ENCODE measurements at places on chromosomes 2 and 18.

DNA sequence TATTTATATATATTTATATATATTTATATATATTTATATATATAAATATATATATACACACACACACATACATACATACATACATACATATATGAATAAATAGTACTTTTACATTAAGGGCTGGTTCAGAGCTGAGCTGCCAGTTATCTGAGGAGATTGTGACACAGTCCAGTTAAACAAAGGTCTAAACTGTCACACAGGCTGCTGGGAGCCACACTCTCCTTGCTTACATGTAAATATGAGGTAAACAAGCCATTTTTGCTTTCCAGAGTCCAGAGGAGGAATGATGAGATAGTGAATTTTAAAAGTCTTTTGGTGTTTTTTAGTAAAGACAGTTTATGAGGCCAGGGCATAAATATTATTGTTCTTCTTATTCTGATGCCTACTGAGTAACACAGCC, 377.5 kb upstream of the PIK3C3 start:
- no peak for DNase-seq

GRCh38 chr2:159904127-159904958, 106.3 kb upstream of the CD302 start:
- DNase-seq, result no peak

- no peak for DNase-seq
Observed at GRCh38 chr2:241010531-241011295, 12.3 kb downstream of the SNED1 start.

DNA sequence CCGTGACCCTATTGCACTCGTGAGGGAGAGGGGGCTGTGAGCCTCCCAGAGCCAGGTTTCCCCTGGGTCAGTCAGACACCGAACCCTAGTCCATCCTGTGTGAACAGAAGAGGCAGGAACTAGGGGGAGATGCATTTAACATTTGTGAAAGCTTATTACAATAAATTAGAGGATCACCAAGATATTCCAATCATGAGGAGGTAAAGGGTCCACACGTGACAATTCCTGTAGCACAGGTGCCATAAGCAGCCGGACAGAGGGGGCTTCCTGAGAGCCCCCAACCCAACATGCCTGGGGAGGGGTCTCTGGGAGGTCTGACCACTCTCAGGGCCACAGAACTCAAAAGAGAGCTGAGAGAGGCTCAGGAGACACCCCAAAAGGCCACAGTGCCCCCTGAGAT, 93.3 kb downstream of the KCNF1 start:
- DNase-seq, result no peak

DNA sequence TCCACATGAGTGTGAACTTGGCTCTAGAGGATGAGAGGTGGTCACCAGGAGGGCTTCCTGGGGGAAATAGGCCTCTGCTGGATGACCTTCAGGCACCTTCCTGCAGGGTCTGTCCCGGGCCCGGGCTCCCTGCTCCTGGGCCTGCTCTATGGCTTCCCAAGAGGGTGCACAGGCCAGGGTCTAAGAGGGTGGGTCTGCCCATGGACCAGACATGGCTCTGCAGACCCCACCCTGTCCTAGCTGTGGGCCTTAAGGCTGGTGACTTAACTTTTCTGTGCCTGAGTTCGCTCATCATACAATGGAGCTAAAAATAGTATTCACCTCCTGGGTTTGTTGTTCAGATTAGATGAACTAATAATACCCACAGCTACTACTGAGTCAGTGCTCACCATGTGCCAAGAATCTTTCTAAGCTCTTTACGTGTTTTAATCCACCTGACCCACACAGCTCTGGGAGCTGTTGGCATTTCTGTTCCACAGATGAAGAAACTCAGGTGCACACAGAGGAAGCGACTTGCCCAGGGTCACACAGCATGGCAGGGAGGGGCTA, 14.4 kb downstream of the INHBB start:
- DNase-seq, result no peak

GRCh38 chr18:56515522-56515921, 122.9 kb downstream of the TXNL1 start:
- no peak for DNase-seq

DNA sequence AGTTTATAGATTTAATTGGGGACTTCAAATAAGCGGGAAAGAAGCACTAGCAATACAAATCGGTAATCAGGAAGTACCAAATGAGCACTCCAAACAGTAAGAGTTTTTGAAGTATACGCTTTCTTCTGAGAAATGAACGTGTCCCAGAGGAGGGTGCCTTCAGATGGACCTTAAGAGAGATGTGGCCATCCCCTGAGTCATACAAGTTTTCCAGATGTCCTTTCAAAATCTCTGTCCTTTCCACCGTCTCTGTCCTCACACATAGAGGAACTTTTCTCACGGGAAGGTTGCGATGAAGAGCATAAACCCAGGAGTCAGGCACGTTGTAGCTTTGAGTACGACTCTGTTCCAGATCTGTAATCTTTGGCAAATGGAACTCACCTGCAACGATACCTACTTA, 1.7 kb upstream of the SMAD2 start:
- no peak for DNase-seq

GRCh38 chr2:134282629-134283400, 28.9 kb downstream of the MGAT5 start:
- DNase-seq, result no peak

DNA sequence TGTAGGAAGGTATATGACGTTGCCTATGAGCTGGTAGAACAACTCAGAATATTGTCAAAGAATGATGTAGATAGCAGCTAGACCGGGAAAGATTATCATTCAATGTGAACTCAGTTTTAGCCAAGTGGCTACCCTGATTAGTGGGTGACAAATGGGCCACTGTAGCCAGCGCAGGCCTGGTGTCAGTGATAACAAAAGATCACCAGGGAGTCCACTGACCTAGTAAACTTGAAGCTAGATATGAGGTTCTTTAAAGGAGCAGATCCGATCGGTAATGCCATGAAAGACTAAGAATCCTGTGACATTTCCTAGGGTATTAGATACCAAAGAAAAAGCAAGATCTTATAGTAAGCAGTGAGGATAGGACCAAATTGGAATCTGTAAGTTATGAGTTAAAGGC, 180.9 kb downstream of the GCA start:
- DNase-seq, result no peak

- DNase-seq, result no peak
Observed at GRCh38 chr18:46369323-46369722, 265.1 kb downstream of the HAUS1 start.

DNA sequence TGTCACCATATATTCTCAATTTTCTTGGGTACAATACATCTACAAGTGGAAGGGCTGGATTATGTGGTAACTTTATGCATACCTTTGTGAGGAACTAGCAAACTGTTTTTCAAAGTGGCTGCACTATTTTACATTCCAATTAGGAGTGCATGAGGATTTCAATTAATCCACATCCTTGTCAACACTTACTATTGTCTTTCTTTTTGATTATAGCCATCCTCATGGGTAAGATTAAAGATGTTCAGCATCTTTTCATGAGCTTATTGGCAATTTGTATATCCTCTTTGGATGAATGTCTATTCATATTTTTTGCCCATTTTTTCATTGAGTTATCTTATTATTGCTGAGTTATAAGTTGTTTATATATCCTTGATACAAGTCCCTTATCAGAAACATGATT, 73.7 kb downstream of the ZRANB3 start:
- no peak for DNase-seq

- DNase-seq, result no peak
Observed at GRCh38 chr2:28956415-28956826, 24.7 kb upstream of the TOGARAM2 start.
